ENCODE measurements at places on chromosomes 2 and 18.

DNA sequence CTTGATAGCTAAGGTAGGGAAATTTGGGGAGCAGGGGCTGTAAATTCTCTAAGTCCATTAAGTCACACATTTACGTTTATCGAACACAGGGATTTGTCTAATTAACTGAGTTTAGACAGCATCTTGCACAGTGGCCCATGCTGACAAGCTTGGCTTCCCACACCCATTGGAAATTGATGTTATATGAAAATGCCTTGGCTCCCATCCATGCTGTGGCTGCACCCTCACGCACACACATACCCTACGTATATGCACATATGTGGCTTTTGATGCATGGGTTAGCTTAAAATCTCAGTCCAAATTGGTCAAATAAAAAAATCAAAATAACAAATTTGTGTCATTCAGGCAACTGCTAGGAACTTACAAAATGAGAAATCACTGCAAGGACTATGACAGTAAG, 37.8 kb downstream of the SEC11C start:
- no peak for DNase-seq

GRCh38 chr2:226040344-226040900, 640.9 kb downstream of the NYAP2 start:
- no peak for DNase-seq

GRCh38 chr2:107543793-107544192, 282.9 kb upstream of the RGPD4 start:
- DNase-seq: no peak

GRCh38 chr18:39841482-39842365, 2113.3 kb upstream of the PIK3C3 start:
- DNase-seq: no peak

GRCh38 chr2:13193075-13193474, 476.3 kb downstream of the TRIB2 start:
- DNase-seq: no peak

DNA sequence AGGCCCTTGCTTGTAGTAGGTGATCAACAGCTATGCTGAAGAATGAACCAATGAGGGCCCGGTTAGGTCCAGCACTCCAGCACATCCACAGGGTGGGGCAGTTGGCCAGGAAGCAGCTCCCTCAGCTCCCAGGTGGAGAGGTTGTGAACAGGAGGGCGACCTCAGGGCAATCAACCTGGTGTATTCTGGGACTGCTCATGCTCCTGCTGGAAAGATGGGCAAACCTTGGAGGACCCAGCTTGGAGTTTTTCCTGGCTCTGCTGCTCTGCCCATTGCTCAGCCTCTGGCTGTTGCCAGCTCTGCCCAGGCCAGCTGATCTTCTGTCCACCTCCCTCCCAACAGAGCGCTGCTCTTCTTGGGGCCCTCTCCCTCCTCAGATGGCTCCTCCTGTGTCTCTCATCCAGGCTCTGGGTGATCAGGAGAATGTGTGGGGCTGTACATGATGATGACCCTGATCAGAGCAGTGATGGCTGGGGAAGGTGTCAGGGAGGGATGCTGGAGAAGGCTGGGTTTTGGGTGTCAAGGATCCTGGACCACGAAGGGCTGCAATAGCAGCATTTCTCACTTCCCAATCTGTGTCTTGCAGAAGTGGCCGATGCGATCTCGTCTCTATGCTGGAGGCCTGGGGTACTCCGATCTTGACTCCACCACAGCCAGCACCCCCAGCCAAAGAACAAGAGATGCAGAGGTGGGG, 3.4 kb downstream of the TCF23 start:
- DNase-seq: no peak

GRCh38 chr2:105795575-105795934, 50.8 kb downstream of the NCK2 start:
- DNase-seq: no peak

- no peak for DNase-seq
Measured at GRCh38 chr18:10304853-10305252, 149.6 kb upstream of the APCDD1 start.

DNA sequence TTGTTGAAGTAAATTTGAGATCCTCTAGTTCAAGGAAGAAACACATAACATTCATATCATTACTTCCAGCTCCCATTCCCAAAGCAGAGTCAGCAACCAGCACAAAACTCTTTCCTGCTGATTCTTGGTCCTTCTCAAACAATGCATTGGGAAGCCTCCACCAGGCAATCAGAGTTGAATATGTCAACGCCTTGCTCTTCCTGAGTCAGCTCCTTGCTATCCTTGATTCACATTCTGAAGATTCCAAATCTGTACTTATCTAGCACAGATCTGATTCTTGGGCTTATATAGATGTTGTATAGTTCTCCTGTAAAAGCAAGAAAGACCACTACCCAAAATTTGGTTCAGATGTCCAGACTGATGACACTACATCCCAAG, 29.6 kb downstream of the CFAP210 start:
- DNase-seq: no peak

- DNase-seq: no peak
Measured at GRCh38 chr2:231244382-231245248, 46.2 kb downstream of the ARMC9 start.

GRCh38 chr2:85133751-85134254, 611 bp downstream of the TCF7L1 start:
- DNase-seq: no peak

DNA sequence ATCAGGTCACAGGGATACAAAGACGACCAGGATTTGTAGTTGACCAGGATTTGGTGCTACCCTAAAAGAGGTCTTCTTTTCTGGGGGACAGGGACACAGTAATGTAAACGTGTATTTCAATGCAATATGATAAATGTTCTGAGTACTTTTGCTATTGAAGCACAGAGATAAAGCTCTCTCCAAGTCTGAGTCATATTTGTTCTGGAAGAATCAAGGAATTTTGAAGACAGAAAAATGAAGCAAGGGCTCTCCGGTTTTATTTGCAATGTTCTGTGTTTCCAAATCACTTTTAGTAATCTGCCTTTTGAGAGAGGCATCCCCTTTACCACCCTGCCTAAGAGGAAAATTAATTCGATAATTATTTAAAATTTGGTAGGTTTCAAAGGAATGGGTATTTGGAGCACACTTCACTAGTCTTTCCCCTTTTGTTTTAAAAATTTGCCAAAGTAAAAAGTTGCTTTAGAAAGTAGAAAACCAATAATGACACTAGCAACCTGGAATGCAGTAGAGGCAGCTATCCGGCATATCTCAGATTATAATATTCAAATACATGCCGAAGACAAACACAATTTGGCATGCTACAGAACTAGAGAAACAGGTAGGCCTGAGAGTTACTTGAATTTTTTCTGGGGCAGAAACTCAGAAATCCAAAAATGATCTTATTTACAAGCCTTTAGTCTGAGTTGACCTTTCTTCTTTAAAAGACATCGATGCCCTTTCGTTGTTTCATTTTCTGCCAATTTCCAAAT, 82.7 kb downstream of the MREG start:
- DNase-seq: no peak

- no peak for DNase-seq
Measured at GRCh38 chr2:203672856-203673255, 33.6 kb upstream of the CD28 start.

DNA sequence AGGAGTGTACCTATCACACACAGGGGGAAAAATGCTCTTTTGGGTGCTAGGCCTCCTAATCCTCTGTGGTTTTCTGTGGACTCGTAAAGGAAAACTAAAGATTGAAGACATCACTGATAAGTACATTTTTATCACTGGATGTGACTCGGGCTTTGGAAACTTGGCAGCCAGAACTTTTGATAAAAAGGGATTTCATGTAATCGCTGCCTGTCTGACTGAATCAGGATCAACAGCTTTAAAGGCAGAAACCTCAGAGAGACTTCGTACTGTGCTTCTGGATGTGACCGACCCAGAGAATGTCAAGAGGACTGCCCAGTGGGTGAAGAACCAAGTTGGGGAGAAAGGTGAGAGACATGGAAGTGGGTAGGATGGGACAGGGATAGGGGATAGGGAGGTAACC, 12.2 kb downstream of the DHRS9 start:
- DNase-seq: no peak

GRCh38 chr2:95046371-95047112, 21.0 kb downstream of the MAL start:
- no peak for DNase-seq

DNA sequence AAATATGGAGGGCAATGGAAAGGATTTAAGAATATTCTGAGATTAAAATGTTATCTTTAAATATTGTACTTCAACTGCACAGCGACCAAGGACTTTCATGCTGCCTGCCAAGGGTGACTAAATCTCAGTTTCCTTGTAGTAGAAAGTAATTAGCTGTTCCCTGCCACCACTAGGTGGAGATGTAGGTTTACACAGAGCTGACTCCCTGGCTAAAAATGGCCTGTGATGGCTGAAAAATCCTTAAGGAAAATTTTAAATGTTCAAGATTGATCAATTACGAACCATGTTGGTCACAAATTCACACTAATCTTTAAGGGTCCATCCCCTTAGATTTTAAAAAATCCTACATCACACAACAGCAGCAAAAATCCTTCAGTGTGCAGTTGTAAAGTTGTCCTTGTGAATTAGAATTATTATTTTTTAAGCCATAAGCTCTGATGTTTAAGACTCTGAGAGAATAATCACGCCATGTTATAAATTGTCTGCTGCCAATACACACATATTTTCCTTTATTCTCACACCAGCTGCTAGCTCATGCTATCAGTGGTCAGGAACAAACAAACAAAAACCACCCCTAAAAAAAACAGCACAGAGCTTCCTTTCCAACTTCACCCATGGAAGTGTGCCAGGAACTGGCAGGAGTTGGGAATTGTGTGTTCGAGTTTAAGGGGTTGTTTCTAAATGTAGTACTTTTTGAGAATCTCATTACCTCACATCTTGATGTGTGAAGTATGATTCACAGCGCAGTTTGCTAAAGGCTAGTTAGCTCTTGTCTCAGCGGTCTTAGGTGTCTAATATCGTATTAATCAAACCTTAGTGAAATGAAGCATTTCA, 399.8 kb downstream of the TMEM182 start:
- no peak for DNase-seq

DNA sequence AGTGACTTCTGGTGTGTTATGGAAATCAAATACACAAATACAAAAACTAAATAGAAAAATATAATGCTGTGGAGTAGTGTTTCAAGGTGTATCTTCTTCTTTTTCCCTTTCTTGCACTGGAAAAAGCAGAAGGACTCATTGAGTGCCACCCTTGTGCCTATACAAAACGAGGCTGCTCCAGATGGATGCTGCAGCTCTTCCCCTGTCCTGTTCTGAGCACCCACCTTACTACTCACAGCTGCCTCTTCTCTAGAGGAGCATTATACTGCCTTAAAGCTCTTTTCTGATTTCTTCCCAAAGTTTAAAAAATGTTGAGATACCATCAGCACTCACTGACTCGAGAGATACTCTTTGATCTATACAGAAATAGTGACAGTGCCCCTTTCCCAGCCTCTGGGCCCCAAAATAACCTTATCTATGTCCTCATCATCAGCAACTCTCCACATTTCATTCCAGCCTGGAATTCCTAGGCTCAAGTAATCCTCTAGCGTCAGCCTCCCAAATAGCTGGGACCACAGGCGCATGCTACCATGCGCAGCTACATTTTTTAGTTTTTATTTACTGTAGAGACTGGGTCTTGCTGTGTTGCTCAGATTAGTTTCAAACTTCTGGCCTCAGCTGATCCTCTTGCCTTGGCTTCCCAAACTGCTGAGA, 1356.1 kb upstream of the NRXN1 start:
- DNase-seq: no peak

GRCh38 chr2:20356042-20356441, 5.4 kb upstream of the PUM2 start:
- no peak for DNase-seq

- no peak for DNase-seq
Measured at GRCh38 chr18:51361130-51361860, 163.8 kb upstream of the MEX3C start.

DNA sequence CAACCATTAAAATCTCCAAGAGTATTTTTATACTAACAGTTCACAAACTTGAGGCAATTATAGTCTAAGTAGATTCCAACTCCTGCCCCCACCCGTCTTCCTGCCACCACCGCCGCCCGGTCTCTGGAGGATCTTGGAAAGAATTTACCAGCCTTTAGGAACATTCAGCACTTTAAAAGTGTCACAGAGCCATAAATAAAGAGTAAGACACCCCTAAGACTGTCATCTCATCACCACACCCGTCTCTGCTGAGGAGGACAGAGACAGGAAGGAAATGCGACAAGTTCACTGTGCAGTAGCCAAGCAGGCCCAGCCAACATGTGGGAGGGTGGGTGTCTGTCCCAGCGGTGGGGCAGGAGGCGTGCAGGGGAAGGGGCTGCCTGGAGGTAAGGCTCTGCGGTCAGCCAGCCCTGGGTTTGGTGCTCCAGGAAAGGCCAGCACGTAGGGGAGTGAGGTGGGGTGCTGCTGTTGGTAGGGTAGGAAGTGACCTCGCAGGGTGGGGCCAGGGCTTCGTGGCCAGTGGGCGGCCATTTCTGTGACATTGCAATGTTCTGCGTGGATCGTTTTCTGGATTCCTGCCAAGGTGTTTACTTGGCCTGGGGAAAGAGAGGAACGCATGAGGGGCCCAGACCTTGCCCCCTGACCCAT, 111.6 kb downstream of the FAM210A start:
- DNase-seq: no peak

- no peak for DNase-seq
Measured at GRCh38 chr2:158722266-158723105, 72.6 kb upstream of the DAPL1 start.

- no peak for DNase-seq
Measured at GRCh38 chr2:158312981-158313380, 143.6 kb downstream of the CCDC148 start.

DNA sequence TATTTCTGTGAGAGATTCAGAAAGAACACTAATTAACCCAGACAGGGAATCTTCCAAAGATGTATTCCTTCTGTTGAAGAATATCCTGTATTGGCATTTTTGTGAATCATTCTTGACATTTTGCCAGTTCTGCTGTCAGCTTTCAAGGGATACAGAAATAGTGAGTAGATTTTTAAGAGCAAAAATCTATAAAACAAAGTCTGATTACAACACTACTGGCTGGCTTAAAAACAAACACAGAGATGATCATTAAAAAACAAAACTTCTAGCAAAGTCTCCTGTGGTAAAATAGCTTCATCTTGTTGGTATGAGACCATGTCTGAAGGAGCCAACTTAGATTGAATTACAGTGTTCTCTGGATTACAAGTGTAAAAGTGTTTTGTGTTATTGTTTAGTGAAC, 866.3 kb upstream of the KLHL29 start:
- DNase-seq: no peak

GRCh38 chr2:239355139-239355538, 45.7 kb downstream of the HDAC4 start:
- no peak for DNase-seq

DNA sequence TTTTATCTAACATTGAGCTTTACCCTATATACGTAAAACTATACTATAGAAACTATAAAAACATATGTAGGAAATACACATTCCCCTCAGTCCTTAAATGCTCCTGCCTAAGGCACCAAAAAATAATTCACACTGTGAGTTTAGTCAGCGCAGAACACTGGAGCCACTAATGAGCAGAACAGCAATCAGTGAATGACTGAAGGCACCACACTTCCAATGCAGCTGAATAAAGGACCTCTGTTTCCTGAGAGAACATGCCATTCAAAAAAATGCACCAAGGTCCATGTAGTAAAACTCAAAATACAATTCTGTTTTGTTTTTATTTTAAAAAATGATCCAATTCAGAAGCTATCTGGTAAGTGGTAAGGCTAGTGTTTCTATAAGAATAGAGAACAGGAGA, 1280.6 kb upstream of the NRXN1 start:
- DNase-seq: no peak
